ENCODE measurements at places on chromosomes 6 and 20. TPM values are rescaled to one million over a fixed set of nuclear protein-coding genes. Genes with fewer than 3 reads are reported as not detected.

Gene TMEM217
- not detected for polyA plus RNA-seq

Gene HLA-A
- polyA plus RNA-seq, result 2,788 TPM

Gene RAET1L
- not detected for polyA plus RNA-seq

Gene TMEM200A
- not detected for polyA plus RNA-seq

Gene PRSS35
- not detected for polyA plus RNA-seq

Gene CD109
- polyA plus RNA-seq, result 0.30 TPM

Gene SEC63
- 3.6 TPM for polyA plus RNA-seq

Gene CRISP2
- not detected for polyA plus RNA-seq

Gene CPNE1
- polyA plus RNA-seq, result 210 TPM

Gene MTFR2
- polyA plus RNA-seq, result 0.60 TPM

Gene TFAP2C
- not detected for polyA plus RNA-seq

Gene MMS22L
- 3.4 TPM for polyA plus RNA-seq

Gene MATN4
- polyA plus RNA-seq, result not detected

Gene CLVS2
- polyA plus RNA-seq, result not detected

Gene EDEM2
- 39.5 TPM for polyA plus RNA-seq

Gene HCRTR2
- polyA plus RNA-seq, result not detected

Gene HLA-DOB
- polyA plus RNA-seq, result 0.25 TPM

Gene ASIP
- polyA plus RNA-seq, result not detected

Gene FRK
- not detected for polyA plus RNA-seq

Gene GNRH2
- polyA plus RNA-seq, result not detected

Gene NKX2-4
- not detected for polyA plus RNA-seq

Gene IL17F
- polyA plus RNA-seq, result not detected

Gene LY6G6F
- 0.51 TPM for polyA plus RNA-seq

Gene PLCB4
- polyA plus RNA-seq, result not detected

Gene OR12D3
- not detected for polyA plus RNA-seq

Gene IPCEF1
- 29.7 TPM for polyA plus RNA-seq

Gene SOBP
- not detected for polyA plus RNA-seq

Gene TNNC2
- polyA plus RNA-seq, result 0.71 TPM

Gene MMP24
- polyA plus RNA-seq, result not detected

Gene PPIL6
- 0.14 TPM for polyA plus RNA-seq
